ENCODE measurements at places on chromosomes 1 and 21. TPM values are rescaled to one million over a fixed set of nuclear protein-coding genes. Genes with fewer than 3 reads are reported as not detected.

The ENAH gene
- total RNA-seq: 58.3 TPM

The MSH4 gene
- 0.09 TPM for total RNA-seq

The GSTM5 gene
- not detected for total RNA-seq

The G0S2 gene
- not detected for total RNA-seq

The SLAMF9 gene
- not detected for total RNA-seq
